ENCODE measurements at places on chromosomes 12 and 14. TPM values are rescaled to one million over a fixed set of nuclear protein-coding genes. Genes with fewer than 3 reads are reported as not detected.

- no peak for DNase-seq
Observed at GRCh38 chr12:3557791-3558620, 67.0 kb downstream of the PRMT8 start.

- no peak for DNase-seq
Observed at GRCh38 chr12:48739618-48740269, 23.2 kb upstream of the CCNT1 start.

GRCh38 chr14:100994082-100994481, 90.6 kb upstream of the RTL1 start:
- DNase-seq = no peak

DNA sequence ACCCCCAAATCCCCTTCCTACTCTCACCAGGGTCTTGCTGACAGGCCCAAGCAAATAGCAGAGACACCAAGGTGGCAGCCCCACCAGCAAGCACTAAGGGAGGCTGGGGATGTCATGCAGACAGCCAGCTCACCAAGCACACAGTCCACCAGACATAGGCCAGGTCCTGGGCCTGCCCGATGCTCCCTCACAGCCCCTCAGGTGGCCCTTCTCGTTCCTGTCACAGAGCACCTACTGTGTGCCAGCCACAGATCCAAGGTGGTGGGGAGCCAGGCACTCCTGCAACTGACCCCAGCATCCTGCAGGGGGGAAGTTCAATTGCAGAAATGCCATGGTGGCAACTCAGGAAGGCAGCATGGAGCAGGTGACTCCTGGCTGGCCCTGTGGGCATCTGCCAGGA, 60.5 kb upstream of the PNMA1 start:
- no peak for DNase-seq

- no peak for DNase-seq
Observed at GRCh38 chr12:8605057-8605456, 7.6 kb downstream of the AICDA start.

- no peak for DNase-seq
Observed at GRCh38 chr12:113149361-113150150, at the start of gene CFAP73. TSS of gene CFAP73 (plus strand) at chr12:113149724. CDS start at chr12:113149858, 134 bp downstream.

Gene SUOX
- 0.72 TPM for total RNA-seq
